ENCODE measurements at places on chromosomes 1 and 21.
A peak's percentile ranks its signal among the peaks of the same experiment; 100 is the strongest.

DNA sequence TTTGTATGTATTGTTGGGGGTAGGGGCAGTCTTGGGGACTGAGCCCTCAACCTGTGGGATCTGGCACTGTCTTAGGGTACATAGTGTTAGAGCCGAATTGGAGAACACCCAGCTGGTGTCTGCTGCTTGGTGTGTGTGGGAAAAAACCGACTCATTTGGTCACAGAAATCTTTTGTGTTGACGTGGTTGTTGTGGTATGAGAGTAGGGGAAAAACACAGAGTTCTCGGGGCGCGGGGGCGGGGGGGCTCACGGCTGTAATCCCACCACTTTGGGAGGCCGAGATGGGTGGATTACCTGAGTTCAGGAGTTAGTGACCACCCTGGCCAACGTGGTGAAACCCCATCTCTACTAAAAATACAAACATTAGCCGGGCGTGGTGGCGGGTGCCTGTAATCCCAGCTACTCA lies 15.3 kb upstream of the SRSF10 start:
- no peak for DNase-seq

GRCh38 chr1:192476802-192477298 lies 98.7 kb upstream of the RGS1 start:
- no peak for DNase-seq

DNA sequence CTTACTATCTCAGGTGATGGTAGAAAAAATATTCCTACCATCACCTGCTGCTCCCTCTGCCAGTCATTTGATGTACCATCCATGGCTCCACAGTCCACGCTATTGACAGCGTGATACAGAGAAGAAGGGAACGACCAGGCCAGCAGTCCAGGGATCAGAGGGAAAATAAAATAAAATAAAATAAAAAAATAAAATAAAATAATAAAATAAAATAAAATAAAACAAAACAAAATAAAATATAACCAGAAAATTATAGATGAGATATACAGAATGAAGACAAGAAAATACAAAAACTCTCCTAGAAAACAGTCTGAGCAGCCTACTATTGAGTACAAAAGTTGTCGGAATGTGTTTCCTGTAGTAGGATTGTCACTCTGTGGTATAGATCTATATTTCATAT lies 619.4 kb upstream of the TMPRSS15 start:
- DNase-seq = no peak

DNA sequence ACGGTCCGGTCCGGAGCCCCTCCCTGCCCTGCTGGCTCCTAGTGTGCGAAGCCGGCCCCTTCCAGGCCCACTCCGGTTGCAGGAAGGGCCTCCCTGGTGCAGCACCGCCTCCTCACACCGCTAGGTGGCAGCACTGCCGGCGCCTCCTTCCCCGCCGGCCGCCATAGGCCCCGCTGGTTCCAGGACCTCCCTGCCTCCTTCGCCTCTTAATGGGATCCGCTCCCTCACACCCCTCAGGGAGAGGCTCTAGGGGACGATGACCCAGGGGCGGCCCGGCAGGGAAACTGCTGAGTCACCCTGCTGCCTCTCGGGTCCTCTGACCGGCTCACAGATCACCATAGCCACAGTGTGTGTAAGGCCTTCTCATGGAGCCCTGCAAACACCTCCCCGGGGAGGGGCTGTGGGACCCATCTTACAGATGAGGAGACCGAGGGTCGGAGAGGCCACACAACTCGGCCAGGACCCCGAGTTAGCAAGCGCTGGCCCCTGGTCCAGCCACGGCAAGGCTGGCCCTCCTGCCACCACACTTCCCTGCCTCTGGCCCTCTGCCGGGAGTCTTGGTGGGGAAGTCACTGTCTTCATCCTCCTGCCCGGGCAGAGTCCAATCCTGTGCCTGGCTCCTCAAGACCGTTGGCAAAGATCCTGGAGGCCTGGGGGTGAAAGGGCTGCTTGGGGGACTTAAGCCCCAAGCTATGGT lies 1.6 kb upstream of the AJAP1 start:
- DNase-seq = peak; percentile 12

DNA sequence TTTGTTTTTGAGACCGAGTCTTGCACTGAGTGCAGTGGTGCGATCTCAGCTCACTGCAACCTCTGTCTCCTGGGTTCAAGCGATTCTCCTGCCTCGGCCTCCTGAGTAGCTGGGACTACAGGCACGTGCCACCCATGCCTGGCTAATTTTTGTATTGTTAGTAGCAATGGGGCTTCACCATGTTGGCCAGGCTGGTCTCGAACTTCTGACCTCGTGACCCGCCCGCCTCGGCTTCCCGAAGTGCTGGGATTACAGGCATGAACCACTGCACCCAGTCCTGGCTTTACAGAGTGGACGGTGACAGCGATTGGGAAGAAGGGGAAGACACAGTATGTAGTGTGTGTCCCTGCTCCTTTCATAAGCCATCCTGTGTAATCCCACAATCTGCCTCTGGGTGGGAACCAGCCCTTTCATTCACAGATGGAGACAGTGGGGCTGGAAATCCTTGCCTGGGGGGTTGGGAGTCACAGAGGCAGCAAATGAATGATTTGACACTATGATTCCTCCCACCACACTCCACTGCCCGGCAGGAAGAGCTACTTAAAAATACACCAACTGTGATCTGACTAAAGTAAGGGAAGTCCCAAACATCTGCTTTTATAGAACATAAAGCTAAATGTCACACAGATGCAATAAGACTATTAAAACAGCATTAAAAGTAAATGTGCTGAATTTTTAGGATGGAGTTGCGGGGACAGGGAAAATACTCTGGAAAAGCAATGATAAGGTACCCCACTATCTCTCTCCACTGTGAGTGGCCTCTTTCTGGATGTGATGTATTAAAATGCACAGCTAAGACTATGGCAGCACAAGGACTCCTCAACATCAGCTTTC lies 4.5 kb downstream of the PARP1 start:
- no peak for DNase-seq
